ENCODE measurements at places on chromosomes 11 and 22. TPM values are rescaled to one million over a fixed set of nuclear protein-coding genes. Genes with fewer than 3 reads are reported as not detected.

FXYD6 gene
- total RNA-seq, result 149 TPM

AP5B1 gene
- total RNA-seq, result 5.4 TPM

CFAP68 gene
- 5.7 TPM for total RNA-seq

MRE11 gene
- total RNA-seq, result 13.3 TPM

POU2AF1 gene
- total RNA-seq, result under 0.01 TPM

MAPK8IP1 gene
- 75.0 TPM for total RNA-seq

SERPING1 gene
- total RNA-seq, result 11.3 TPM

CLCF1 gene
- total RNA-seq, result not detected

MAP6 gene
- total RNA-seq, result 77.9 TPM

ACRV1 gene
- 0.25 TPM for total RNA-seq

TNNT3 gene
- total RNA-seq, result not detected

TBX1 gene
- total RNA-seq, result not detected

CARD16 gene
- total RNA-seq, result not detected

TKFC gene
- total RNA-seq, result 10.3 TPM

P2RY6 gene
- under 0.01 TPM for total RNA-seq

IGSF22 gene
- total RNA-seq, result under 0.01 TPM

PKDREJ gene
- total RNA-seq, result under 0.01 TPM

BAD gene
- total RNA-seq, result 35.9 TPM

GRK3 gene
- total RNA-seq, result 47.2 TPM

JAM3 gene
- total RNA-seq, result 28.5 TPM

GNG3 gene
- total RNA-seq, result 20.9 TPM

CYB561A3 gene
- 4.2 TPM for total RNA-seq

MS4A8 gene
- not detected for total RNA-seq

IFITM10 gene
- total RNA-seq, result 0.49 TPM

CYB5R2 gene
- 2.2 TPM for total RNA-seq

TRIM49 gene
- not detected for total RNA-seq

KDM4E gene
- total RNA-seq, result not detected

CFAP300 gene
- total RNA-seq, result 2.2 TPM

RAB38 gene
- 0.74 TPM for total RNA-seq

EHF gene
- total RNA-seq, result 0.25 TPM

Measured in temporal lobe (tissue), 4 donors.